ENCODE measurements at places on chromosomes 7 and 10.

DNA sequence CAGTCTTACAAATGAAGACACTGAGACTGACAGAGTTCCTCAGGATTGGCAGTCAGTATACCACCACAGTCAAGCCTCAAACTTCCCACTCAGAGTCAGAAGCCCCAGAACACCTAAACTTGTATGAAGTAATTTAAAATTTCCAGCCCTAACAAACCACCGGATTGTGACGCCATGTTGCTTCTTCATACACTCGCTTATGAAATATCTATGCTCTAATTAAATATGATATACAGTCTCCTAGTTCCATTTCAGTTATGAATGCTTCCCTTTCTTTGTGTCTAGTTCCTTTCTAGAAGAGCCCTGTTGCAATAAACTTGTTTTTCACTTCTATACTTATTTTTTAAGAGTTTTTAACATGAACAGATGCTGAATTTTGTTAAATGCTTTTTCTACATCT lies 172.0 kb upstream of the NOBOX start:
- no peak for DNase-seq

- no peak for DNase-seq
Observed at GRCh38 chr7:41244246-41244645, 458.6 kb downstream of the INHBA start.

DNA sequence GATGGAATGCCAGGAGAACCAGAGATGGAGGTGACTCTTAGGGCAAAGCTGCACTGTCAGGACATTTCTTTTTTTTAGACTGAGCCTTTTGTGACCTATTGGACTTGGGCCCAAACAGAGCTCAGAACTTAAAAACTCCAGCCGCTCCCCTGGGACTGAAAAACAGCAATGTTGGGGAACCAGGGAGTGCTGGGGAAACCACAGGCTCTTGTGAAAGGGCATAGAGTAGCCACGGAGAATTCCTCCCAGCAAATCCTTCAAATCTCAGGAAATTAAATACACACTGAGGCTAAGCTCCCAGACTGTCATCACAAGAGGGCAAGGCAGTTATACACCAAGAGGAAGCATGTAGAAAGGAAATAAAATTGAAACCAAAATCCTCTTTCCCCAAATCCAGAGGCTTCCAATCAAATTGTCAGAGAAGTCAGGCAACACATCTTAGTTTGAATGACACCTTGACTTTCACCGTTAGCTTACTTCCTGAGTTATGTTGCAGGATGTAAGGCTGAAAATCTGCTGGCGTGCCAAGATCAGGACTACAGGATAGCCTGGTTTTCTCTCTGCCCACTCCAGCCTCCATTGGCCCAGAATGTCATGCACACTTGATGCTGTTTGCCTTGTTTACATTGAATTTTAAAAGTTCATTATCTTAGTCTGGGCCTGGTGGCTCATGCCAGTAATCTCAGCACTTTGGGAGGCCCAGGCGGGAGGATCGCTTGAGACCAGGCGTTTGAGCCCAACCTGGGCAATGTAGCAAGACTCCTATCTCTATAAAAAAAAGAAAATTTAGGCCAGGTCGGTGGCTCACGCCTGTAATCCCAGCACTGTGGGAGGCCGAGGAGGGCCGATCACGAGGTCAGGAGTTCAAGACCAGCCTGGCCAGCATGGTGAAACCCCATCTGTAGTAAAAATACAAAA lies 2.6 kb upstream of the RFC2 start:
- DNase-seq: no peak

DNA sequence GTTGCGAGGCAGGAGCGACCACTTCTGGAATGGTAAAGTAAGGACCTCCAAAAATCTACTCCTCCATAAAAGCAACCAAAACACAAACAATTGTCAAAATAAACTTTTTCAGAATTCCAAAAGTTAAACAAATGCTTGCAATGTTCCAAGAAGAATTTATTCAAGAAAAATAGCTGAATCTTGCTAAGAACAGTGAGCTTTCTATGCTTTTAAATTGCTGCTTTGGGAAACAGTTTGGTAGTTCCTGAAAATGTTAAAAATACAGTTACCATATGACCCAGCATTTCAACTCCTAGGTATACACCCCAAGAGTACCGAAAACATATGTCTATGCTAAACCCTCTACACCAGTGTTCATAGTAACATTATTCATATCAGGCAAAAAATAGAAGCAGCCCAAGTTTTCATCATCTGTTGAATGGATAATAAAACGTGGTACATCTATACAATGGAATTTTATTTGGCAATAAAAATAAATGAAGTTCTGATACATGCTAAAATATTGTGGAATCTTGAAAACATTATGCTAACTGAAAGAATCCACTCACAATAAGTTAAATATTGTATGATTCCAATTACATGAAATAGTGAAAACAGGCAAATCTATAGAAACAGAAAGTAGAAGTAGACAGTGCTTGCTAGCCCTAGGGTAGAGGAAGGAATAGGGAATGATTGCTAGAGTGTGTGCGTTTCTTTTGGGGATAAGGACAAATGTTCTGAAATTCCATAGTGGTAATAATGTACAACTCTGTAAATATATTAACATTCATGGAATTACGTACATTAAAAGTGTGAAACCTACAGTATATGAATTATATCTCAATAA lies 57.0 kb downstream of the LRRN3 start:
- no peak for DNase-seq

GRCh38 chr7:1666317-1666822 lies 3.7 kb upstream of the ELFN1 start:
- DNase-seq: peak; percentile 35

GRCh38 chr10:71741029-71741428 lies 21.5 kb upstream of the C10orf105 start:
- no peak for DNase-seq

DNA sequence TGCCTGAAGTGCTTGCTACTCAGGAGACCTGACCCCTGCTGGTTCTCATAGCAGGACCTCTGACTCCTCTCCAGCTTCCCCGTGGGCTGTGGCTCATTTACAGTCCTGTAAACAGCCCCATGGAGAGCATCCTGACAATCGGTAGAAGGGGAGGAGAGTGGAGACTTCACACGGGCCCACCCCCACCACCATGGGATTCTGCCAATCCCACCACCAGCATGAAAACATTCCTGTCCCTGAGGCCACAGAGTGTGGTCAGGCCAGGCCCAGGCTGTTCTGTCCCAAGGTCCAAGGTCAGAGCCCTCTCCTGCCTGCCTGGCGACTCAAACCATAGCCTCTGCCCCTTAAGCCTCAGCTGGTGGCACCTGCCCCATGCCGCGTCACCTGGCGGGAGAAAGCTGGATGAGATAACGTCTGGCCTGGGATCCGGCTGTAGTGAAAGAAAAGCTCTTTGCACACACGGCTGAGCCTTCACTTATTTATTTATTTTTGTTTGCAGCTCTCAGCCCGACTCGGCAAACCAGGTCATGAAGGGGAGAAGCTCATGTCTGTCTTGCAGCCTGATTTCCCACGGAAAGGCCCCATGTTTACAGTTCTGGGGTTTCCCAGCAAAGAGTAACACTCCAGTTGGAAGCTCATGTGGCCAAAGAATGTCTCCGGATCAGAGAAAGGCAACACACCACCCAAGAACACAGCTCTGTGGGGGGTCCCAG lies 293.6 kb upstream of the ZMIZ1 start:
- no peak for DNase-seq

DNA sequence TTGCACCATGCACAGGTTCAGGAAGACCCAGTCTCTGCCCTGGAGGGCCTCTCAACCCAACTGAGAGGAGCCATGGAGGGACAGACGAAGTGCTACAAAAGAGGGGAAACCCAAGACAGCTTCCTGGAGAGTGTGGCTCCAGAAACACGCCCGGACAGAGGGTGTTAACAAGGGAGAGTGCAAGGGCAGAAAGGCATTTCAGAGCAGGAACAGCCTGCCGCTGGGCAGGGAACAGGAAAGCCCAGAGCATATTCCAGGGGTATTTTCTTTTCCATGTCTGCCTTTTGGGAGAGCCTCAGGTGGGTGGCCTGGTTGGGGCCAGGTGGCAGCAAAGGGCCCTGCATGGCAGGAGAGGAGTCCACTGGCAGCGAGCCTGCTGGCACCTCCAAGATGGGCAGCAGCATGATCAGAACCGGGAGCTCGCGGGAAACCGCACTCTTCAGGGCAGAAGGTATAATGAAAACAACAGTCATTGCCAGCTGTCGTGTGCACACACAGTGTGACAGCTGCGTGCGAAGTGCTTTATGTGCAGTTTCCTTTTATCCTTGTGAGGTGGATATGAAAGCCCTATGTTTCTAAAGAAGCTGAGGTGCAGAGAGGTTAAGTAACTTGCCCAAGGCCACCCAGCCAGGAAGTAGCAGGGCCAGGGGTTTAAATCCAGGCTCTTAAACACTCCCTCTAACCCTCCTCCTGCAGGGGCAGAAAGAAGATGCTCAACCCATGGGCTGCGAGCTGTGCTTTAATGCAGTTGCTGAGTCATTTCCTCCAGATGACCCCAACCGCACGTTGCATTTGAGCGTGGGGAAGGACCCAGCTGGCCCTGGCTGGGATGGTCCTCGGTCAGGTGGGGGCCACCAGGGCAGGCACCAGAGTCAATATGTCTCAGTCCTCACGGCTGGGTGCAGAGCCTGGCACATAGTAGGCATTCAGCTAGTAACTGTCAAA lies 128.6 kb downstream of the OAT start:
- no peak for DNase-seq

DNA sequence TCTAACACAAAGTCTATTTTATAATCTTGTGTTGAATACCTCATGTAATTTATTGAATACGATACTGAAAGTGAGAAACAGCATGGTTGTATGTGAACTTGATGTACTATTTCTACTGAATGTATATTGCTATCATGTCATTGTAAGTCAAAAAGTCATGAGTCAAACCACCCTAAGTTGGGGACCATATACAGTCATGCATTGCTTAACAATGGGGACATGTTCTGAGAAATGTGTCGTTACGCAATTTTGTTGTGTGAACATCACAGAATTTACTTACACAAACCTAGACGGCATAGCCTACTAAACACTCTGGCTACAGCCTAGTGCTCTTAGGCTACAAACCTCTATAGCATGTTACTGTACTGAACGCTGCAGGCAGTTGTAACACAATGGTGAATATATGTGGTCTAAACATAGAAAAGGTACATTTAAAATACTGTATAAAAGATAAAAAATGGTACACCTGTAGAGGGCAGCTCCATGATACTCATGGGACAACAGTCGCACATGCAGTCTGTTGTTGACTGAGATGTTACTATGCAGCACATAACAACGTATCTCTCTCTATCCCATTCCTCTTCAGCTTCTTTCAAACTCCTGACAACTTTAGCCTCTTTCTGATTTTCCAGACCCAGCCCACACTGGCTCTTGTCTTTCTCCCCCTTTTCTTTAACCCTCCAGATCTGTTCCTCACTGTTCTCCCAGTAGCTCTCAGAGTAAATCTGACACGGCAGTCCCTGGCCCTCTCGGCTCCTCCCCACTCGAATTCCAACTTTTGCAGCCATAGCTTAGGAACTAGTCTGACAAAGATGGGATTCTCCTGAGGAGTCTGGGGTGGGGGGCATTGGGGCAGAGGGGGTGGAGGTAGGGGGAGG lies 90.1 kb downstream of the SNX10 start:
- no peak for DNase-seq

DNA sequence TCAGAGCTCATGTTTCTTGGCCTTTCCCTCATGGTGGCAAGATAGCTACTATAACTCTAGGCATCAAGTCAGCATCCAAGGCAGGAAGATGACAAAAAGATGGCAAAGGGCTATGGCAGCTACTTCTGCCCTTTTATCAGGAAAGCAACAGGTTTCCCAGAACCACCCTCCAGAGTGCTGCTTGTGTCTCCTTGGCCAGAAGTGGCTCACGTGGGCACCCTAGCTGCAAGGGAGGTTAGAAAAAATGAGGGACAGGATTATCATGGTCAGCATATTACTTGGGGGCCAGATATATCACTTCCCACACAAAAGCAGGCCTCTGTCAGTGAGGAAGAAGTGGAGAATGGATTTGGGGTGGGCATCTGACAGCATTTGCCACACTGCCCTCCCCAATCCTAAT lies 24.3 kb upstream of the C10orf105 start:
- no peak for DNase-seq

DNA sequence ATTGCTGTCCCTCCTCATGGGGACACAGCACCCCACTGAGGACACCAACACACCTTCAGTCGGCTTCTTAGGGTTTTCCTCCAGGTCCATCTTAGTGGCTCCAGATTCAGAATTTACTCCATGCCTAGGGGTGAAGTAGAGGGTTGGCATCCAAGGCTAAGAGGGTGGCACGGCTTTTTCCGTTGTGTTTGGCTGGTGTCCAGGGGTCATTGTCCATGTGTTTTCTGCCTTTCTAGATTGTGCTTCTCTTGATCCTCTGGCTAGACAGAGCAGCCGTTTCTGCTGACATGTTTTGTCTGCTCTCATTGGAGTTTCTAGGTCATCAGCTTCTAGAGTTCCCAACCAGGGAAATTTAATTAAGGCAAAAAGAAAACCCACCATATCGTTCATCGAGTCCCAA lies 291.6 kb upstream of the CELF2 start:
- DNase-seq: no peak

DNA sequence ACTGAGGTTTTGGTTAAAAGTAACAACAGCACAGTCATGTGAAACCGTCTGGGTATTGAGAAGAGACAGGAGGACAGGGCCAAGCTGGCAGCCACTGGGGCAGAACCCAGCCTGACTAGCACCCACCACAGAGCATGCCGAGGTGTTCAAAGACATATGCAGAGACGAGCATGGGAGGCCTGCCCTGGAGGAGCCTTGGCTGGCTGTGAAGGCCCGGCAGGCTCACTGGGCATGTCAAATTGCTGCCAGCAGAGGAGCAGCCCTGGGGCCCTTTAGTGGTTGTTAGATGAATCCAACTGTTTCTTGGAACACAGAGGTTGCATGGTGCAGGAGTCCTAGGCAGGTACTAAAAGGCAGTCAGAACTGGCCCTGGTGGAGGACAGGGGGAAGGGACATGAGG lies 5.0 kb upstream of the GDF2 start:
- no peak for DNase-seq

GRCh38 chr10:18367840-18368239 lies 227.6 kb downstream of the CACNB2 start:
- no peak for DNase-seq

DNA sequence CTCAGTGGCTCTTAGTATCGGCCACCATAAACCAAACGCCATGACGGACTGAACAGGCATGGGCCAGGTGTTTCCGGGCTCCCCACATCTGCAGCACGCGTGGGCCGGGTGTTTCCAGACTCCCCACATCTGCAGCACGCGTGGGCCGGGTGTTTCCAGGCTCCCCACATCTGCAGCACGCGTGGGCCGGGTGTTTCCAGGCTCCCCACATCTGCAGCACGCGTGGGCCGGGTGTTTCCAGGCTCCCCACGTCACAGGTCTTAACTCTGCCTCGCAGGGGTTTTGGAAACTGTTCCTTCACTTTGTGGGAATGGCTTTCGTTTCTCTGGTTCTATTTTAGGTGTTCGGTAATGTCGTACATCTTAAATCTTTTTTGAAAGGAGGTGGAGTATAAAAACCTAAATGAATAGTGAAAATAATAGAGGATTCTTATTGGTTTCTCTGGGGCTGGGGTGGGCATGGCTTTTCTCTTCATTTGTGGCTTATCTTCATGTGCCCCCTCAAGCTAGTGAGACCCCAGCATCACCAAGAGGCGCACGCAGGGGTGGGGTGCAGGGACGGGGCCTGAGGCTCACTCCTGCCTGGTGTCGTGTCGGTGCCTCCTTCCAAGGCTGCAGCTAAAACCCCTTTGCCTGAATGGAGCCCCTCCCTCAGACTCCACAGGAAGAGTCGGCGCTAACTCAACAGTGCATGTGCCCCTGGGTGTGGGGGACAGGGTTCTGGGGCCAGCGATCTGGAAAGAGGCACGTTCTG lies 126.3 kb downstream of the WDR37 start:
- DNase-seq: no peak

GRCh38 chr7:28104041-28104541 lies 76.5 kb downstream of the JAZF1 start:
- DNase-seq: no peak

All from endothelial cell (in vitro differentiated cells).